Progenitor cell of endocrine pancreas (in vitro differentiated cells): ENCODE measurements at places on chromosomes 13 and 19.

GRCh38 chr13:101523154-101524131 is 71.0 kb downstream of the ITGBL1 start:
- no peak for DNase-seq

- no peak for DNase-seq
These were observed 2.4 kb downstream of the SLC8A2 start for GRCh38 chr19:47469363-47469700.

- no peak for DNase-seq
These were observed 426.4 kb downstream of the SLITRK5 start for GRCh38 chr13:88097541-88097940.

DNA sequence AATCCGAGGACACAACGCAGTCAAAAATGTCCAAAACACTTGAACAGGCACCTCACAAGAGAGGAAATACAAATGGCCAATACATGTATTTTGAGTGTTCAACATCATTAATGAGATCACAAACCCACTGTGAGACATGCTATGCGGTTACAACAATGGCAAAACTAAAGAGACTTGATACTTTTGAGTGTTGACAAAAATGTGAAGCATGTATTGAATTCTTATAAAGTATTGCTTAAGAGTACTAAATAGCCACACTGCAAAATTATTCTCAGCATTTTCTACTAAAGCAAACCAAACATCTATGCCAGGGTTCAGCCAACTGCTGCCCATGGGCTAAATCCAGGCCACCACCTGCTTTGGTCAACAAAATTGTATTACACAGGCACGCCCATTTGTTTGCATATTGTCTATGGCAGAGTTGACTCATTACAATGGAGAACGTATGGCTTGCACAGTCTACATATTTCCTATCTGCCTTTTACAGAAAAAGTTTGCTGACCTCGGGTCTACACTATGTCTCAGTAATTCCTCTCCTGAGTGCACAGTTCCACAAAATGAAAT is 135.3 kb downstream of the B3GLCT start:
- no peak for DNase-seq
